ENCODE measurements at places on chromosomes 16 and 17. TPM values are rescaled to one million over a fixed set of nuclear protein-coding genes. Genes with fewer than 3 reads are reported as not detected.

The SKAP1 gene
- total RNA-seq: not detected

The C16orf89 gene
- total RNA-seq: not detected

The DOC2A gene
- 3.3 TPM for total RNA-seq

The AIPL1 gene
- total RNA-seq: not detected

The STH gene
- total RNA-seq: not detected

The OR1F1 gene
- 0.38 TPM for total RNA-seq

The LASP1 gene
- 270 TPM for total RNA-seq

The SERPINF2 gene
- total RNA-seq: 1.2 TPM
